ENCODE measurements at places on chromosomes 2 and 18. TPM values are rescaled to one million over a fixed set of nuclear protein-coding genes. Genes with fewer than 3 reads are reported as not detected.
A peak's percentile ranks its signal among the peaks of the same experiment; 100 is the strongest.

The ELMOD3 gene
- 7.5 TPM for total RNA-seq

The CRYGD gene
- not detected for total RNA-seq

GRCh38 chr2:109128616-109129355, at the start of gene SH3RF3:
SH3RF3 (plus strand) TSS chr2:109129205.
- peak; percentile 66 for DNase-seq

The VAMP5 gene
- 2.1 TPM for total RNA-seq

The AQP12B gene
- total RNA-seq, result not detected

DNA sequence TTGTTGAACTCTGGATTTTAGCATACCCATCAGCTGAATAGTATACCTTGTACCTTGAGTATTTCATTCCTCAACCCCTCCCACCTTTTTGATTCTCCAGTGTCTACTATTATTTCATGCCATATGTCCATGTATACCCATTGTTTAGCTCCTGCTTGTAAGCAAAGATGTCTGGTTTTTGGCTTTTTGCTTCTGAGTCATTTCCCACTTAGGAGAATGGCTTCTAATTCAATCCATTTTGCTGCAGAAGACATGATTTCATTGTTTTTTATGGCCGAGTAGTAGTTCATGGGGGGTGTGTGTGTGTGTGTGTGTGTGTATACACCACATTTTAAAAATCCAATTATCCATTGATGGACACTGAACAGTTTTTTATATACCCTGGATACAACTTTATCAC, 24.3 kb upstream of the MOCOS start:
- DNase-seq, result no peak

- DNase-seq, result no peak
These were observed 6.8 kb upstream of the LAMA3 start for GRCh38 chr18:23682472-23682871.

DNA sequence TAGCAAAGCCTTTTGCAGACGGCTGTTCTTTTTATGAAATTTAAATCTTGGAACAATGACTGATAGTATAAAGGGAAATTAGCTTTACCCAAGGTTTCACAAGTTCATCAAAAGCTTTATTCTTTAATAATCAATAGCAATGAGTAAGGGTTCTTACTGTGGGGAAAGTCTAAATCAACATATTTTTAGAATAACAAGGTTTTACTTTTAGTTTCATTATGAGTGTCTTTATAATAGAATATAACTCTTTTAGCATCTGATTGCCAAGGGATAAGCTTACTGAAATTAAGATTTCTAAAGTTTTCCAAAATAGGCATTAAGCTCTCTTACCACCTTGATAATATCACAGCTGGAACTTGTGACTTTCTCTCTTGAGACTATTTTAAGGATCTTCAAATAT, 1489.7 kb downstream of the LRP1B start:
- no peak for DNase-seq

DNA sequence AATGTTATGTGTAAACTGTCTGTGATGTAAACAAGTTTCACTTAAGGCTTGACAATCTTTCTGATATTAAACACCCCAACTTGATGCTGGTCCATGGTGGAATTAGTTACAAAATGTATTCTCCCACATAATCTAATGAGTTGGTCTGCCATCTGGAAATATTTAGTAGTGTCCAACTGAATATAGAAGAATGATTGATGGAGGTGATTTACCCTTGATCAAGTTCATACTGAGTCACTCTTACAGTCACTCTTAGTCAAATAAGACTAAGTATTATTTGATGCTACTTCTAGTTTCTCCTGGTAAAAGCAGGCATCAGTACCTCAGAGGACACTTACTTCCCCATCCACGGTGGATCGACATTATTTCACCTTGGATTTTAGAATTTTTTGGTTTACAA, 198.1 kb downstream of the SATB2 start:
- no peak for DNase-seq

All from Daoy (cell line).